Endodermal cell (in vitro differentiated cells): ENCODE measurements at places on chromosomes 2 and 18. TPM values are rescaled to one million over a fixed set of nuclear protein-coding genes. Genes with fewer than 3 reads are reported as not detected.

The LMAN2L gene
- 17.6 to 25.4 TPM (median 24.4 TPM) in 3 replicates for total RNA-seq

The RUFY4 gene
- 0.35 TPM in 1 of 2 replicates, not detected in the other for total RNA-seq

The TMEM169 gene
- 0.63 and 1.1 TPM in 2 replicates for total RNA-seq

The CHST9 gene
- total RNA-seq: 44.1 and 47.5 TPM in 2 replicates

The LOXHD1 gene
- total RNA-seq: 1.1 and 2.1 TPM in 2 replicates

The NPC1 gene
- total RNA-seq: 28.7 to 45.0 TPM (median 44.9 TPM) in 3 replicates

The KCNG3 gene
- total RNA-seq: 0.77 and 0.84 TPM in 2 replicates

The TYW5 gene
- 15.9 to 18.0 TPM (median 16.0 TPM) in 3 replicates for total RNA-seq

The SLC4A5 gene
- 2.4 and 3.7 TPM in 2 replicates for total RNA-seq

The CHRNG gene
- not detected in 3 replicates for total RNA-seq

The MATN3 gene
- 43.7 to 53.4 TPM (median 44.7 TPM) in 3 replicates for total RNA-seq

The CCDC121 gene
- 4.0 and 4.6 TPM in 2 replicates for total RNA-seq

The TRIM43 gene
- not detected in 2 replicates for total RNA-seq

The ZNF396 gene
- total RNA-seq: 6.9 to 10.4 TPM (median 8.5 TPM) in 3 replicates

The LRRTM4 gene
- total RNA-seq: 4.2 to 7.5 TPM (median 7.0 TPM) in 3 replicates

The LYPD6 gene
- 1.8 to 10.2 TPM (median 8.5 TPM) in 3 replicates for total RNA-seq

The REG3G gene
- total RNA-seq: not detected in 3 replicates

The IL36A gene
- total RNA-seq: not detected in 2 replicates

The NTSR2 gene
- total RNA-seq: not detected in 3 replicates

The UGT1A3 gene
- total RNA-seq: not detected in 2 replicates

The MERTK gene
- total RNA-seq: 22.3 to 53.1 TPM (median 24.1 TPM) in 3 replicates

The PLCL1 gene
- 0.04 and 0.07 TPM in 2 replicates for total RNA-seq

The BCS1L gene
- 31.5 and 36.1 TPM in 2 replicates for total RNA-seq

The AAK1 gene
- 29.2 and 30.5 TPM in 2 replicates for total RNA-seq

The PLA2R1 gene
- 1.8 and 2.2 TPM in 2 replicates for total RNA-seq

The PRKCE gene
- 1.4 to 3.4 TPM (median 1.8 TPM) in 3 replicates for total RNA-seq

The CKAP2L gene
- 30.3 to 42.1 TPM (median 40.3 TPM) in 3 replicates for total RNA-seq
